Trophoblast cell (in vitro differentiated cells and primary cell): ENCODE measurements at places on chromosomes 5 and 9.

GRCh38 chr5:120217001-120217400 lies 247.1 kb upstream of the PRR16 start:
- peak; percentile 88 for DNase-seq

GRCh38 chr5:5304361-5305020 lies 118.0 kb upstream of the ICE1 start:
- DNase-seq: peak; percentile 21

GRCh38 chr5:103621548-103621930 lies 59.0 kb upstream of the NUDT12 start:
- DNase-seq: no peak

DNA sequence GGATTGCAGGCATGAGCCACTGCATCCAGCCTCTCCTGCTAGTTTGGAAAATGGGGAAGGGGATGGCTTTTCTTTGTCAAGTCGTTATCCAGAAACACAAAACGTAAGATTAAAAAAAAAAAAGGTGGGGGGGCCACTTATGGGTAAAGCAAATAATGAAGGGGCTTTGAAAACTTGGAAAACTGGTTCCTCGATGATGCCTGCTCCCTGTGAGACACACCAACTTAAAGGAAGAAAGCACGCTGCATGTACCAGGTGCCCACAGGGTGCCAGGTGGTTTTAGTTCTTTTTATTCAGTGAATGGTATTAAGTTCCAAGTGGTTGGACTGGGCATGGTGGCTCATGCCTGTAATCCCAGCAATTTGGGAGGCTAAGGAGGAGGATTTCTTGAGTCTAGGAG lies 170.1 kb downstream of the GOLPH3 start:
- no peak for DNase-seq

- no peak for DNase-seq
These were observed 59.4 kb upstream of the SIMC1 start for GRCh38 chr5:176178789-176179188.

DNA sequence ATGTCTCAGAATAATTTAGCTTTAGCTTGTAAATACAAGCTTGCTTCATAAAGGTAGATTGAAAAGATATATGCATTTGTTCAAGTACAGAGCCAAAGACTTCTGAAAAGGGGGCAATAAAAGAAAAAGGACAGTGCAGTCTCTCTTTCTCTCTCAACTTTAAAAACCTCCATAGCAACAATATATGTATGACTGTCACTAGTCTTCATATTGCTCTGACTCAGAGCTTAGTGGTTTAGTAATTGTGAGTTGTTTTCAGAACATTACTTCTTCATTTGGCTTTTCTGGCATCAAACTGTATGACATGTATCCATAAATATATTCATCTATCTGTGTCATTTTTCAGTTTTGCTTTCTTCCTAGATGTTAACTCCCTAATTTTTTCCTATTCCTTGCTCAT lies 194.6 kb upstream of the KIF2A start:
- no peak for DNase-seq

- DNase-seq: no peak
These were observed 72.6 kb downstream of the PALM2AKAP2 start for GRCh38 chr9:109852556-109852955.

DNA sequence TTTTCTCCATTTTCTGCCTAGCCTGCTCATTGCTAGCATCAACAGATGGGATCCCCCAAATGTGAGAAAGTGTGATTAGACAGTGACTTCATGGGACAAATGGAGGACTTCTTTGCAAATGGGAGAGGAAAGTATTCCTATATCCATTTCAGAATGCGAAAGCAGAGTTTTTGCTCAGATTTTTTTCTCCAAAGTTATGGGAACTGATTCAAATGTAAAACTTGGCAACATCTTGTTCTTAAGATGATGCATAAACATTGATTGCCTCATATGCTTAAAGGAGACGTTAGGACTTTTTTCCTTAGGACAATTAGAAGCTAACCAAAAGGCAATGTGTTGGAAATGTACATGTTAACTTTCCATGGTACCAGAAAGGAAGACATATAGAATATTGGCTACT lies 704.3 kb upstream of the ZNF608 start:
- no peak for DNase-seq

- DNase-seq: peak; percentile 73
These were observed 20.5 kb downstream of the AQP3 start for GRCh38 chr9:33426843-33427293.

GRCh38 chr9:129377181-129377580 lies 199.1 kb upstream of the IER5L start:
- DNase-seq: no peak

- no peak for DNase-seq
These were observed 172.4 kb downstream of the IRX2 start for GRCh38 chr5:2579126-2579525.

GRCh38 chr9:36268007-36268427 lies 9.8 kb upstream of the GNE start:
- DNase-seq: peak; percentile 33

- DNase-seq: peak; percentile 91
These were observed 45.5 kb upstream of the CDC42SE2 start for GRCh38 chr5:131218392-131218791.

- no peak for DNase-seq
These were observed 74.2 kb upstream of the SPOCK1 start for GRCh38 chr5:137573376-137573775.

DNA sequence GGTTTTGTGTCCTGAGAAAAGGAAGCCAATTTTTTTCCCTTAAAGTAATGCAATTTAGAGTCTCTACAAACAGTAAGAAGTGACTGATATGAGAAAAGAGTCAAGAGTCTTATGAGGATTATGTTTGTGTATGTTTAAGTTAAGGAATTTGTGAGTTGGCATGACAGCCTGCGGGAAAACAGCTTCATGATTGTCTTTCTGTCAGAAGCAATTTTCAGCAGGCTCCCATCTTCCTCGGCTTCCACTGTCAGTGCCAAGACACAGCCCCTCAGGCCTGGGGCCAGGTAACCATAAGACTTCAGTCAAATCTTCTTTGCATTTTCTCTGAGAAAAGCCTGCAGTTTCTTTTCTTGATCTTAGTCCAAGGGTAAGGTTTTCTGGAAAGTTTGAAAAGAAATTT lies 17.0 kb upstream of the SELENOP start:
- no peak for DNase-seq

DNA sequence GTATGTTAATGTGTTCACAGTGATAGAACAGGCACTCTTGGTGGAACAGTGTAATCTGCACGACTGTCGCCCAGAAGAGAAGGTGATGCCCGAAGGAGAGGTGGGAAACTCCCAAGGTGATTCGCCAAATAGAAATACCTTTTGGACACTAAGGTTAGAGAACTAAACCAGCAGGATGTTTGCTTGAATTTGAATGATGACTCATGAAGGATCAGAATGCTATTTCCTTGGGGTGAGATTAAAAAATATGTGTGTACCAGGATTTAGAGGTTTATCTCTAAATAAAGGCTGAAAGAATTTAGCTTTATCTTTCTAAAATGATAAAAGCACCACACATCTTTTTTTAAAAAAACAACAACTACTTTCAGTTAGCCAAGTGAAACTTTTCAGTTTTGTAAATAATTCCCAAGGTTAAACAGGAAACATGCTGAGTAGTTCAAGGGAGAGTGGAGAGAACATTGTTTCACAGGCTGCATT lies 297.4 kb upstream of the TAS2R1 start:
- peak; percentile 69 for DNase-seq

DNA sequence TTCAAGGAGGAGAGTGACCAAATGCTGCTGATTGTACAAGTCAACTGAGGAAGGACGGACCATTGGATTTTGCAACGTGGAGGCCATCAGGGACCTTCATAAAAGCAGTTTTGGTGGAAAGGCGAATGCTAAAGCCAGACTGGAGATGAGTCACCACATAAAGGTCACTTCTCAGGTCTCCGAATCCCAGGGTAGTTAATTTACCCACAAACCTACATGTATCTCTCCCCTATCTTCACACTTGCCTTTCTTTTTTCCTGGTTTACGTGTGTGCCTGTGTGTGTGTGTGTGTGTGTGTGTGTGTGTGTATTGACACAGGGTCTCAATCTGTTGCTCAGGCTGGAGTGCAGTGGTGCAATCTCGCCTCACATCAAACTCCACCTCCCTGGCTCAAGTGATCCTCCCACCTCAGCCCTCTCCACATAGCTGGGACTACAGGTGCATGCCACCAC lies 4.6 kb upstream of the CTNNA1 start:
- DNase-seq: no peak

- DNase-seq: peak; percentile 38
These were observed 4.5 kb upstream of the CARD19 start for GRCh38 chr9:93091453-93092081.

DNA sequence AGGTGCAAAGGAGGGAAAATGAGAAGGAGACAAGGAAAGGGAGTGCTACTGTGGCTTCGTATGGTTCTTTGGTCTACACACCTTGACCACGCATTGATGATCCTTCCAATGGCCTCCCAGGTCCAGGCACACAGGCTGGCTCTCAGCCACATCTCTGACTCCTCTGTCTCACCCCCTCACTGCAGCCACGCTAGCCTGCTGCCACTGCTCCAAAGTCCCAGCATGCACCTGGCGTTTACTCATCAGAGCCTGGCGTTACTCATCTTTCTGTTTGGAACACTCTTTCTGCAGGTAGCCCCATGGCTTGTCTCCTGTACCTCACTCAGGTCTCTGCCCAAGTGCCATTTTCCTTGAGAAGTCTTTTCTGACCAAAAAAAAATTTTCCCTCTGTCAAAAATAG lies 195.5 kb downstream of the SNCAIP start:
- DNase-seq: no peak

- no peak for DNase-seq
These were observed 10.3 kb downstream of the GOLPH3 start for GRCh38 chr5:32163785-32164184.

DNA sequence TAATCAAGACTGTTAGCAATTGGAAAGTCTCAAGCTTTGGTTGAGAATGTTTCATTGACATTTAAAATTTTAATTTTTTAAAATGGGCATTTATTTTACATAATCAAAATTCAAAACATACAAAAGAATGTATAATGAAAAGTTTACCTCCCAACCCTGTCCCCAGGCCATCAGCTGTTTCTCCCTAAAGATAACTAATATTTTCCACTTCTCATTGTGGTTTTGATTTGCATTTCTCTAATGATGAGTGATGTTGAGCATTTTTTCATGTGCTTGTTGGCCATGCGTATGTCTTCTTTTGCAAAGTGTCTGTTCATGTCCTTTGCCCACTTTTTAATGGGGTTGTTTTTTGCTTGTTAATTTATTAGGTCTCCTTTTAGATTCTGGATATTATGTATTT lies 11.4 kb upstream of the MACIR start:
- no peak for DNase-seq

DNA sequence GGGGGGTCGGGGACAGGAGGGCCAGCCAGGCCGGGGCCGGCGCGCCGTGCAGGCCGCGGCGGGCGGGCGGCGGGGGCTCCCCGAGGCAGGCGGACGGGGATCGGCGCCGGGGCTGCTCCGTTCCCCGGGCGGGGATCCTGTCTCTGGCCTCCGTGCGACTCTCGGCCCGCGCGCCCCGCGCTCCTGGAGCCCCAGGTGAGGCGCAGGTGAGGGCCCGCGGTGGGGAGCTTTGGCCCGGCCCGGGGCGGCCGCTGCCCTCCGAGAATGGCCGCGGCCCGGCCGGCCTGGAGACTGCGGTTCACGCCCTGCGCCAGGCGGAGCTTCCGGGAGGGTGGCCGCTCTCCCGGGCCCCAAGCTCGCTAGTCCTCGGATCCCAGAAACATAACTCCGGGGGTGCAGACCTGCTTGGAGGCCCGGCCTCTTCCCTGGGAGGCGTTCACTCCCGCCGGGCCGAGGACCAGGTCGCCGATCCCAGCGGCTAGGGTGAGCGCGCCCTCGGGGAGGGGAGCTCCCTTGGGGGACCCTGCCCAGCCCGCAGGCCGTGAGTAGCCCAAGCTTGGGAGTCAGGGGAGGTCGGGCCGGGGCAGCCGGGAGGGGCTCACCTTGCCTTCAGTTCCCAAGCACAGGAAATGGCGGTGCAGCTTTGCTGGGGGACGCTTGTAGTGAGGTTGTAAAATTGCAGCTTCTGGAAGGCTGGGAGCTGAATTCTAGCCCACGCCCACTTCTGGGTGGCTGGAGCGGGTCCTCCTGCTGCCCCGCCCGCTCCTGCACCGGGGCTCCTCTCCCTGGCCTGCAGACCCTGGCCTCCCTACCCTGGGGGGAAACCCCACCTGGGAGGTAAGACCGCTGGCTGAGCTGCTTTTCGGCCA lies 723 bp downstream of the PPP1R26 start:
- peak; percentile 46 for DNase-seq

DNA sequence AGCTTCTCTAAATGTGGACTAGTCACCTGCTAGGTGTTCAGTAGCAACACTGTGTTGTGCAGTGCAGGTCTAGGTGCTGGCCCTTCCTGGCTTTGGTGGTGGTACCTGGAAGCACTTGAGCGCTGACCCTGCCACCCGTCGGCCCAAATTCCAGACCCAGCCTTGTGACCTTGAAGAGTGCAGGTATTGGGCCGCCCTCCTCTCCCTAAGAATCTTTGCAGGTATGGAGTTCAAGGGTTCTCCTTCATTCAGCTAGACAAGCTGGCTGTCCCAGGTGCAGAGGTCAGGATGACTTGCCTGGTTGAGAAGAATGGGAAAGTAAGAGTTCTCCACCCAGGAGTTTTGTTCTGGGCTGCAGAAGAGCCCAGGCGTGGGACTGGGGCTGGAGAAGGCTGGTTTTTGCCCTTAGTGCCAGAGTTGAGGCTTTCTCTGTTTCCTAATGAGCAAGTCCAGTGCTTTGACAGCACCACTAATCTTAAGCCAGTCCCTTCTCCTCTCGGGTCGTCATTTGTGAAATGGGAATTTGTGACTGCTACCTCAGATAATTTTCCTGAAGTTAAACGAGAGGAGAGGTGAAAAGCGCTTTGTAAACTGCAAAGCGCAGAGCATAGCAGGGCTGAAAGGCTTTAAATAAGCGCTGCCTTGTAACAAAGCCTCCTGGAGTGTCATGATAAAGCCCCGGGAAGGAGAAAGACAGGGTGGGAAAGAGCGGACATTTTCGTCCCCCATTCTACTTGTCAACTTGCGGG lies 4.0 kb downstream of the FOXE1 start:
- no peak for DNase-seq

DNA sequence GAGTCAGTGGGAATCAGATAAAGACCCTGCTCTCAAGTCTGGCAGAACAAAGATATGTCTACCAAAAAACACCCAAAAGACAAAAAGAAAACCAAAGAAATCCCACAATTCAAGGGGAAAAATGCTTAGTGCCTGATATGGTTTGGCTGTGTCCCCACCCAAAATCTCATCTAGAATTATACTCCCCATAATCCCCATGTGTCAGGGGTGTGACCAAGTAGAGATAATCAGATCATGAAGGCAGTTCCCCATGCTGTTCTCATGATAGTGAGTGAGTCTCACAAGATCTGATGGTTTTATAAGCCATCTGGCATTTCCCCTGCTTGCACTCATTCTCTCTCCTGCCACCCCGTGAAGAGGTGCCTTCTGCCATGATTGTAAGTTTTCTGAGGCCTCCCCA lies 13.4 kb downstream of the FBXO10 start:
- no peak for DNase-seq

GRCh38 chr9:136409557-136410455 lies 608 bp downstream of the ENTR1 start:
- DNase-seq: no peak

- DNase-seq: no peak
These were observed 119.1 kb upstream of the RASEF start for GRCh38 chr9:83182071-83182470.

GRCh38 chr5:139686706-139687441 lies 38.7 kb downstream of the CXXC5 start:
- DNase-seq: no peak

- DNase-seq: no peak
These were observed 179.8 kb downstream of the PBX3 start for GRCh38 chr9:125926936-125927335.

- DNase-seq: peak; percentile 15
These were observed 377.5 kb upstream of the RFX3 start for GRCh38 chr9:3903273-3903672.
